Activated T-cell treated with anti-CD3 and anti-CD28 coated beads for 1 hour (primary cell): ENCODE measurements at places on chromosomes 6 and 20.

GRCh38 chr20:63009988-63010769, 3.4 kb upstream of the BHLHE23 start:
- DNase-seq, result peak; percentile 52

GRCh38 chr6:65448866-65449265, 258.2 kb downstream of the EYS start:
- no peak for DNase-seq

DNA sequence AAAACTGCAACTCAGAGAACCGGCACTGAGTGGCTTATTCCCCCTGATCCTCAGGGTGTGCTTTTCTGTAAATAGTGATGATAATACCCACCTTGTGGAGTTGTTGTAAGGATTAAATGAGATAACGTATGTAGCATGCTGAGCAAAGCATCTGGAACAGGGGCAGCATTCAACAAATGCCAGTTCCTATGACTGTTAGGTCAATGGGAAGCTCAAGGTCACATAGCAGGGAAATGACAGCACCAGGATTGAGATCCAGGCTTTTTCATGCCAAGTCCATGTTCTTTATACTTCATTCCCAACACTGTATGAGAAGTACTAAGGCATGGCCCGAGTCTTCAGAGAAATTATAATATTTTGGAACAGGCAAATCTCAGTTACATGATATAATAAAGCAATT, 5.1 kb downstream of the RCAN2 start:
- DNase-seq, result no peak

GRCh38 chr6:86306210-86306609, 631.1 kb upstream of the HTR1E start:
- DNase-seq, result no peak

DNA sequence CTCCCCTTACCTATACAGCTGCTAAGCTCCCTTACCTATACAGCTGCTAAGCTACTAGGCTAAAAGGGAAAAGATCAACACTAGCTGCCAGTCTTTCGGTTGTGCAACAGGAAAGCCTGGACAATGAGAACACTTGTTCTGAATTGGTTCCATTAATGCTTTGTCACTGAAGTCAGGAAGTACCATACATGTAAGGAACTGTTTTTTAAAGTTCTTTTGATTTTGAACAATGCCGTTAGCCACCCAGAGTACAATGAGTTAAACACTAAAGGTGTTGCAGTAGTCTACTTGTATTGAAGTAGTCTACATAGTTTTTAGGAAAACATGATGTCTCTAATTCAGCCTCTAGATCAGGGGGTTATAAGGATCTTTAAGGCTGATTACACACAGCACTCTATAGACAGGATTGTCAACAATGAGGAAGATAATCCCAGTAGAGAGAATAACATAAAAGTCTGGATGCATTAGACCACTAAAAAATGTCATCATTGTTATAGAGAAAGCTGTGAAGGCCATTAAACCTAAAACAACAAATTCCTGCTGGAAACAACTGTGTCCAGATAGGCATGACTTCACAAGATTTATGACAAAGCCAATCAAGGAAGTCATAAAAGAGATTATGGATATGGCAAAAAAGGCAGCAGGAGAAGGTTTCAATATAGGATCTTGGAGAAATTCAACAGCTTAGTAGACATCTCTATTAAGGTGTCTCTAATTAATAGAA, 306.3 kb downstream of the PHF3 start:
- DNase-seq, result no peak

GRCh38 chr6:148134592-148134991, 208.0 kb upstream of the SASH1 start:
- DNase-seq, result no peak

- no peak for DNase-seq
Observed at GRCh38 chr20:36881331-36881730, 5.4 kb downstream of the TLDC2 start.

GRCh38 chr20:50360921-50361320, 149.3 kb upstream of the PTPN1 start:
- no peak for DNase-seq

DNA sequence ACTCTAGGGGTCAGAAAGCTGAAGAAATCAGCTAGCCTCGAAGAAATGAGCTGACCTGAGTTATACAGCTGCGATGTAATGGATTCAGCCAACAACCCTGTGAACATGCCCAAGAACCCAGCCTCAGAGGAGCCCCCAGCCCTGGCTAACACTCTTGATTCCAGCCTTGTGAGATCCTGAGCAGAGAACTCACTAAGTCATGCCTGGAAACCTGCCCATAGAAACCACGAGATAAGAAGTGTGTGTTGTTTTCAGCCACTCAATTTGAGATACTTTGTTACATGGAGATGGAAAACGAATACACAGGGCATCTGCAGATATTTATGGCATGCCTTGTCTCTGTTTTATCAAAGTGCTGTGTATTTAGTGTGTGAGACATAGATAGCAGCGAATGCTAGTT, 265.2 kb downstream of the QKI start:
- DNase-seq, result no peak

GRCh38 chr6:148629181-148629580, 117.6 kb upstream of the UST start:
- no peak for DNase-seq

GRCh38 chr6:30091577-30092381, 16.2 kb upstream of the RNF39 start:
- no peak for DNase-seq

DNA sequence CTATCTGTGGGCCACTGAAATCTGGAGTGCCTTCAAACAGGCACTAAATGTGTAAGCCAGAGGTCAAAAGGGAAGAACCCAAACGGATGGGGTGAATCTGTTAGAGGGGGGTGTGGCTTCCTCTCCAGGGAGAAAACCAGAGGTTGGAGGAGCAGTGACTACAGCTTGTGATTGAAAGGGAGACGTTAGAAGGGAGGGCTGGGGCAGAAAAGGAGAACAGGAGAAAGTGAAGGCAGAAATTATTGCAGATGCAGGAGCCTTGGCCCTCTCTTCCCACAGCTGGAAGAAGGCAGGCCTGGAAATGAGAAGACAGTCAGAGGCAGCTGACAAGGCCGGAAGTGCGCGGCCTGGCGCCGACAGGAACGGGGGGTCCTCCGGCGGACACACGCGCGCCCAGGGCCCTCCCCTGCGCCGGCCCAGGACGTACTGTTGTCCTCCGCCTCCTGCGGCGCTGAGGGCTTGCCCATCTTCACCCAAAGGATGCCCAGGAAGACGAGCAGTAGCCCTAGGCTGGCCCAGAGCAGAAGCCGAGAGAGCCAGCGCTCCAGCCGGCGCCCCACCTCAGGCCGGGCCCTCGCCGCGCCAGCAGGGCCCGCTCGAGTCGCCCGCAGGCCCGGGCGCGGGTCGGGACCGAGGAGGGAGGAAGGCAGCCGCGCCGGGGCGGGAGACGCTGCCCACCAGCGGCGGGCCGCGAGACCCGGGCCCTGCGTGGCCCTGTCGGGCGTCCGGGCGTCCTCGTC, 806 bp downstream of the LEMD2 start:
- DNase-seq, result peak; percentile 40

GRCh38 chr6:118524686-118525085, 23.4 kb upstream of the PLN start:
- DNase-seq, result no peak

- no peak for DNase-seq
Observed at GRCh38 chr6:82781620-82782204, 283.9 kb downstream of the UBE3D start.

DNA sequence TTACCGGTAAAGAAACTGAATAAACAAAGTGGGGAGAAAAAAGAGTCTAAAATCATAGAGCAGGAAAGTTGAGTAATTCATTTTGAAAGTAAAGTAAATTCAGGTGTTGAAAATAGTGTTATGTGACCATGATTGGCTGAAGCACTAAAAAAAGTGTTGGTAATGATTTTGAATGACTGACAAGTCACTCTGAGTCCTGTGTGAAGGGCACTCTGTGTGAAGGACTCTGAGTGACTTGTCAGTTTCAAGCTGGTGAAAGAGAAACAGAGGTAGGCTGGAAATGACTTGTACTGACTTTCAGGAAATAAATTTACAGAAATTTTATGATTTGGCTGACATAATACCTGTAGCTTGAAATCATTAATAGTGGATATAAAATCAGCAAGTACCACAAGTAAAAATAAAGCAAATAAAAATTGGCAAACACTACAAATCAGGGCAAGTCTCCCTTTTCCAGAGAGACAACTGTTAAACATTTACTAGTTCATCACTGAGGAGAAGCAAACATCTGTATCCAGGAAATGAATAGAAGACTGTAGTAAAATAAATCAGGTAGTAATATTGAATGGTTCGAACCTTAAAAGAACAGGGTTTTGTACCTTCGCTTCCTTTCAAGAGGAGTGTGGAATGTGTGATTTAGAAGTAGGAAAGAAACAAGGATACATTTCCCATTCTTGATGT, 630.6 kb downstream of the GRIK2 start:
- DNase-seq, result no peak

DNA sequence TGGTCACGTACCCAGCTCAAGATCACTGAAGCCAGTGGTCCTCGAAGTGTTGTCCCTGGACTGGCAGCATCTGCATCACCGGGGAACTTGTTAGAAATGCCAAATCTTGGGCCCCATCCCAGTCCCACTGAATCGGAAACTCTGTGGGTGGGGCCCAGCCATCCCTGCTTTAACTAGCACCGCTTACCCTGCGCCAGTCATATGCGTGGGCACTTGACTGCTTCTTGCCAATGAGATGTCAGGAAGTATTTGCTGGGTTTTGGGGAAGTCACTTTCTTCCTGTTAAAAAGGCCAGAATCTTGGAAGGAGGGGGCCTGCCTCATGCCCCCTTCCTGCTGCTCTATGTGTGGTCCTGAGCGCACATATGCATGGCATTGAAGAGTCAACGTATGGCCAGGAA, 11.7 kb upstream of the SULF2 start:
- no peak for DNase-seq

- DNase-seq, result no peak
Observed at GRCh38 chr6:28220257-28221133, 4.6 kb upstream of the ZSCAN9 start.

GRCh38 chr20:57090590-57091560, 175.6 kb downstream of the BMP7 start:
- no peak for DNase-seq

GRCh38 chr6:128464790-128465189, 55.6 kb downstream of the PTPRK start:
- no peak for DNase-seq

GRCh38 chr6:130617658-130618057, 209.5 kb upstream of the SMLR1 start:
- no peak for DNase-seq

DNA sequence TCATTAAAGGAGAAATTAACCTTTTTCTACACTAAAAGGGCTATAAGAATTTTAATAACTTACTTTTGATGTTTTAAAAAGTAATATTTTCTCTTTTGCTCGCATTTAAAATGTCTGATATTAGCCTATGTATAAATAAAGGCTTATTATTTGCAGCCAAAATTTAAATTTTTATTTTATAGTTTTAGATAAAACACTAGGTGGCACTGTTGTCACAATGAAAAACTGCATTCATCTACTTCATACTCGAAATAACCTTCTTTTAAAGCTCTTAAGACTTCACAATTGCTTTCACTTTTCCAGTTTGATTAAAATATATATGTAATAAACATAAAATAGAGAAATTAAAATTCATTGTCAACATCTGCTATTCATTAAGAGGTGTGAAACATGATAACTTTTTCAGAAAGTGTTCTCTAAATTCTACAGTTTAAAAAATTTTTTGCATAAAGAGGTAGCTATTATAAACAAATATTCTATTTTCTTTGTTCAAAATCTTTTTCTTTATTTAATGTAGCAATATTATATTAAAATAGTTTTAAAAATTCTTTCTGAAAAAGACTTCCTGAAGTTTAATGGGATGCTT, 78.8 kb upstream of the DEFB112 start:
- DNase-seq, result no peak

- DNase-seq, result no peak
Observed at GRCh38 chr6:56699066-56699654, 56.5 kb upstream of the DST start.

DNA sequence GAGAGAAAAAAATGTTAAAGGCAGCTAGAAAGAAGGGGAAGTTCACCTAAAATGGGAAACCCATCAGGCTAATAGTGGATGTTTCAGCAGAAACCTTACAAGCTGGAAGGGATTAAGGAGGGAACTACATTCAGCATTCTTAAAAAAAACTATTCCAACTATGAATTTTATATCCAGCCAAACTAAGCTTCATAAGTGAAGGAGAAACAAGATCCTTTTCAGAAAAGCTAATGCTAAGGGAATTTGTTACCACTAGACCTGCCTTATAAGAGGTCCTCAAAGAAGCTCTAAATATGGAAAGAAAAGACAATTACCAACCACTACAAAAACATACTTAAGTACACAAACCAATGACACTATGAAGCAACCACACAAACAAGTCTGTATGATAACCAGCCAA, 59.2 kb upstream of the SLC35F1 start:
- no peak for DNase-seq

- no peak for DNase-seq
Observed at GRCh38 chr6:78867020-78867369, 356 bp upstream of the IRAK1BP1 start.

DNA sequence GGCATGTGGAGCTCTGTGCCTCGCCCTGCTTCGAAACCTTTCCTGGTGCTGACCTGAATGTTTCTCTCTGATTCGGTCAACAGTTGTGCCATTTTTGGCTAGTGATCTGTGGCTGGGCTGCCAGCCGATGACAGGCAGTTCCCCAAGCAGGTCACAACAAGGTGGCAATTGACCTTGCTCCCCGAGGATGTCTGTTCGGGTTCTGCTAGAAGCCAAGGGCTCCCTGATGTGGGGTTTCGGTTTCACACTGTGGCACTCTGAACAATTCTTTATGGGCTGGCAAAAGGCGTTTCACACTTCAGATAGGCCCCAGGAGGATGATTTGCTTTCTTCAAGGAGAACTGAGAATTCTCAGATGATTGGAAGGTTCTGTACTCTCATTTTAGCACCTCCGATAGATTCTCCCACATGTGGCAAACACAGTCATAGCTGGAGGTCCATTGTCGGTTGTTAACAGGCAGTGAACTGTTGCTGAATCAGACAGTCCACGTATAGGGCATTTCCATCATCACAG, 135.6 kb downstream of the SLC24A3 start:
- DNase-seq, result no peak

DNA sequence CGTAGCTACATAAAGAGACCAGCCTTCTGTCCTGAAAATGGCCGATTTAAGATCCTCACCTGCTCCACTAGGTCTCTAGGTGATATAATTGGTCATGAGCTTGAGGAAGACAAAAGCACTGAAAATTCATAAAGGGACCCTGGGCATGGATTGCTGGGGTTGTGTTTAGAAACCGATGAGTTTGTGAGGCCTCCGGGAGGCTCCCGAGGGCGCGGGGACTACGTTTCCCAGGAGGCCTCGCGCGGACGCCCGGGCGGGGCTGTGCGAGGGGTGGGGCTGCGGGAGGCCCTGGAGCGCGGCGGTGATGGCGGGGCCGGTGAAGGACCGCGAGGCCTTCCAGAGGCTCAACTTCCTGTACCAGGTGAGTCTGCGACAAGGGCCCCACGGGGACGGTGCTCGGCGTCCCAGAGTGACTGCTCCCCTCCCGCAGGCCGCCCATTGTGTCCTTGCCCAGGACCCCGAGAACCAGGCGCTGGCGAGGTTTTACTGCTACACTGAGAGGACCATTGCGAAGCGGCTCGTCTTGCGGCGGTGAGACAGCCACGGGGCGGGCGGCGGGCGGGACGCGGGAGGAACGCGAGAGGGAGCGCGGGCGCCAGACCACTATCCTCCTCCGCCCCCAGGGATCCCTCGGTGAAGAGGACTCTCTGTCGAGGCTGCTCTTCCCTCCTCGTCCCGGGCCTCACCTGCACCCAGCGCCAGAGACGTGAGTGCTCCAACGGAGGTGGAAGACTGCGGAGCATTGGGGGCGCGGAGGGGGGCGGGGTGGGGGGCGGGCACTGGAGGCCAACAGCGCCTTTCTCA, at the start of gene RPP21:
Gene RPP21, plus strand, starts transcription at position 289 of the 804 bp plus-strand sequence. Its CDS starts 16 bp downstream, at position 305.
- peak; percentile 83 for DNase-seq

- DNase-seq, result no peak
Observed at GRCh38 chr20:57655809-57656155, 35.6 kb upstream of the ZBP1 start.
